Hindlimb muscle (tissue), 1 donor: ENCODE measurements at places on chromosomes 2 and 18. TPM values are rescaled to one million over a fixed set of nuclear protein-coding genes. Genes with fewer than 3 reads are reported as not detected.

Gene HOXD8
- 45.0 TPM for polyA plus RNA-seq

Gene GPR155
- 3.7 TPM for polyA plus RNA-seq

Gene RGPD8
- polyA plus RNA-seq = 3.8 TPM

Gene SMIM21
- polyA plus RNA-seq = not detected

Gene GKN1
- polyA plus RNA-seq = 0.25 TPM

Gene ADRA2B
- polyA plus RNA-seq = 2.7 TPM

Gene PPM1B
- polyA plus RNA-seq = 33.1 TPM

Gene NYAP2
- polyA plus RNA-seq = 0.59 TPM

Gene ANKRD30B
- not detected for polyA plus RNA-seq

Gene KRCC1
- polyA plus RNA-seq = 33.0 TPM

Gene AKAIN1
- polyA plus RNA-seq = not detected

Gene INHBB
- 0.90 TPM for polyA plus RNA-seq

Gene ING5
- 21.8 TPM for polyA plus RNA-seq

Gene SLC25A12
- polyA plus RNA-seq = 23.6 TPM

Gene ATIC
- 50.8 TPM for polyA plus RNA-seq

Gene KCNE4
- 3.4 TPM for polyA plus RNA-seq

Gene SKOR2
- polyA plus RNA-seq = not detected

Gene CCDC85A
- 6.1 TPM for polyA plus RNA-seq

Gene CDH19
- polyA plus RNA-seq = 0.92 TPM
